ENCODE measurements at places on chromosomes 5 and 9.
A peak's percentile ranks its signal among the peaks of the same experiment; 100 is the strongest.

DNA sequence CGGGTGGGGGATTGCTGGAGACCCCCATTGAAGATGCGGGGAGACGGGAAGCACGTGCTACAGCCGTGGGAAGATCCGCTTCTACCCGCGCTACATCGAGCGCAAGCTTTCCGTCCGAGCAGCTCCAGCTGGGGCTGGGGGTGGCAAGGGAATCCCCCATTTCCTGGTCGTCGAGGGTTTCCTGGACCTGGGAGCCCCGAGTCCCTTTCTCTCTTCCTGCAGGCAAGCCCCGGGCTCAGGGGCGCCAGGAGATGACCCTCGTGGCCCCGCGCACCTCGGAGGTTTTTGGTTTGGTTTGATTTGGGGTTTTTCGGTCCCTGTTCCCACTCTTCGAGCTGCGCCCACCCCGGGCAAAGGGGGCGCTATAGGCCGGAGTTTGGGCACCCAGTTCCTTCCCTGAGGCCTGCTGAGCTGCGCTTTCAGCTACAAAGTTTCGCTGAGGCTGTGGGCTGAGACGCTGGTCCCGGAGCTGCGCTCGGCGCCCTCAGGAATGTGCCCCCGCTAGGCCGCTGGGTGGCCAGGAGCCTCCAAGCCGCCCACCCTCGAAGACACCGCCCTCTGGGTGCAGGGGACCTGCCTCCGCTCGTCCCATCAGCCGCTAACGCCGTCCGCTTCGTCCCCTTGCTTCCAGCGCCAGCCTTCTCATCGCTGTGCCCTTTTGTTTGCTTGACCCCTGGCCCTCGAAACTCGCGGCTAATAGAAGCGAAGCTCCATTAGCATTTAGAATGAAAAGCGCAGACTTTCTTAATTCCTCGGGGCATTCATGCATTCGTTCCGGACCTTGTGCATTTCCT is 2.9 kb downstream of the NR4A3 start:
- peak; percentile 92 for DNase-seq

DNA sequence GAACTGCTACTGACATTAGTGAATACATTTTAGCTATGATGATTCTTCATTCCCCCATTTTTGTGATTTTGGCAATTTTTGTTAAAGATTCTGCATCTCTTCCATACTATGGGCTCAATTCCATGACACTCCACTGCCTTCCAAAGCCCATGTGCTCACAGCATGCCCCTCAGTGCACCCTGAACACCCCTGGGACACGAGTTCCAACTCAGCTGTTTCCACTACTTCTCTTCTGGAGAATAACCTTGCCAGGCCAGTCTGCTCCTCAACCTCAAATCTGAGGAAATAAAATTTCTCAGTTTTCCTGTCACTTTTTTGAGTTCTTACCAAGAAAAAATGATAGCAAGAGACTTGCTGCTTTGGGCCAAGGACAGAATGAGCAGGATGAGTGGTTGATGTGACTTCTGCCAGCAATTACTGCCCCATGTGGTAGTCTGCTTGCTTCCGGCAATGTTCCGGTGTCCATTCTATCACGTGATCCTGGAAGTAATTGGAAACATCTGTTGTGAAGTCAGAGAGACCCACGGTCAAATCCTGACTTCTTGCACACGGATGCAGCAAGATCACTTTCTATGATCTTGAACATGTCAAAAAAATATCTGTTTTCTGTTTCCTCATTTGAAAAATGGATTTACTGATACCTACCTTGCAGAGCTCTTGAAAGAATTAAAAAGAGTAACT is 58.3 kb downstream of the EGFLAM start:
- DNase-seq, result no peak

GRCh38 chr5:93607367-93608258 is 24.6 kb downstream of the NR2F1 start:
- DNase-seq, result peak; percentile 79

GRCh38 chr5:159785656-159786055 is 130.6 kb upstream of the ADRA1B start:
- DNase-seq, result no peak

DNA sequence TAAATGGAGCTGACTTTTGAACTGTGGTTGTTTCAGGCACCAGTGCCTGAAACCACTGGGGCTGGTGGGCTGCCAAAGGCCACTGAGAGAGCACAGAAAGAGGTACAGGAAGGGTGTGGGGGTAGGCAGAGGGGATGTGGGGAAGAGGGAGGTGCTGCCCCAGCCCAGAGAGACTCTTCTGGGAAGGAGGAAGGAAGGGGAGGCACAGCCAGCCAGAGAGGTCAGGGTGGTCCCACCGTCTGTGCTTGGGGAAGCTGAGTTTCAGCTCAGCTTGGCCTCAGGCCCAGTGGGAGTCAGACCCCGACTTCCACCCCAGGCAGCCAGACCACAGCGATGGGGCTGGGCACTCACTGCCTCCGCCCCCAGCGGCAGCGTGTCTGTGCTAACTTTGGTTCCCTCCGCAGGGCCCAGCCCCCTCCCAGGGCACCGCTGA is 8.6 kb upstream of the PHYKPL start:
- DNase-seq, result no peak

- peak; percentile 59 for DNase-seq
These were observed 1.3 kb upstream of the SLC2A8 start for GRCh38 chr9:127395497-127396252.

GRCh38 chr9:109797006-109797405 is 17.0 kb downstream of the PALM2AKAP2 start:
- DNase-seq, result no peak

DNA sequence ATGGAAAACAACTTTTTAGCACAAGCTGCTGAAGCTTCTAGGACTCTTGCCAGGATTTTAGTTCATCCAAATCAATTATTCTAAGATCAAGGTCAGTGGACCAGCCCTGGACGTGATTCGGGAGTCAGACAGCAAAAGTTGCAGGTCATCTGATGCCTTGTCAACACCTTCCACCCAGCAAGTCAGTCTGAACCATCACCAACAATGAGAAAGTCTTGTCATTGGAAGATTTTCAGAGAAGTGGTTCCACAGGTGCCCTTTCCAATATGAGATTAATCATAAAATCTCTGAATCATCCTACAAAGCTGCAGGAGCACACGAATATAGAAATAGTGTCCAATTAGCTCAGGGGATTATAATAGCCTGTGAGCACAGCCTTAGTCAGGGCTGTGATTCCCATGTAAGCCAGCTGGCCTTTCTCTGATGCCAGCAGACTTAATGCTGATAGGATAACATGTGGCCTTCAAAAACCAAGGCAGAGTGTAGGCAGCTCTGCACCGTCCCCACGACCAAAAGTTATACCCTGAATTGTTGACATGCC is 445.0 kb upstream of the TRPC7 start:
- DNase-seq, result no peak

DNA sequence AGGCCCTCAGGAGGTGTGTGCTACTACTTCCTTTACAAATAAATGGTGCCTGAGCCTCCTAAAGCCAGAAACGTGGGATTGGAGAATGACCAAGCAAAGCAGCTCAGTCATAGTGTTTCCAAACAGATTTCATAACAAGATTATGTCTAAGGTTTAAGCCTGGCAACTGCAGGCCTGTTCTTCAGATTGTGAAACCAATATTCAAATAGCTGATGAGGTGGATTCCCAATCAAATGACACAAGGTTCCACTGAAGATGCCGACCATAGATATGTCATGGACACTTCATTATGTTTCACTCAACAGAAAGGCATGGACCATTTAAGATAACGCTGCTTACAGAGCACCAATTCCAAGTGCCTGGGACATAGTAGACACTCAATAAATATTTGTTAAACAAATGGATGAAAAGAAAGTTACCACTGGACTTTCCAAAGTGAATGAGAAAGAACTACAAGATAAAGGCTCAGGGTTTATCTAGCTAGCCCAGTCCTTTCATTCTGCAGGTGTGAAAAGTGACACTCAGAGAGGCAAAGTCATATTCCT is 189.5 kb downstream of the ACTL7B start:
- DNase-seq, result no peak

GRCh38 chr5:89849830-89850512 is 559.6 kb downstream of the CETN3 start:
- DNase-seq, result no peak

- DNase-seq, result no peak
These were observed 118.3 kb downstream of the PIK3R1 start for GRCh38 chr5:68333649-68334552.

DNA sequence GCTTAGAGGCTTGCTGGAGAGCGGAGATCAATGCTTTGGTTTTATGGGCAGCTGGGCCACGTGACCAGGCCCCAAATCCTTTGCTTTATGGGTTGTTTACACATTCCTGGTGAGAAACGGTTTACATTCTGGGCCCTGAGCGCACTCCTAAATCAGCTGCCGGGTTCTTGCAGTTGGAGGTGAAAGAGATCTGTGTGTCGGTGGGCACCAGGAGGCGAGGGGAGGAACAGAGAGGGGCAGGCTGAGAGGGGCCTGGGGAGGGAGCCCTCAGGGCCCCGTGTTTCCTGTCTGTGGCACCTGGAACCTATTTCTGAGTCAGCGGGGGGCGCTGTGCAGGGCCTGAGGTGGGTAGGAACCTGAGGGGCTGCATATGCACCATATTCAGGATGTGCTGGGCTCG is 63.5 kb upstream of the HAND1 start:
- no peak for DNase-seq

- no peak for DNase-seq
These were observed 298.3 kb downstream of the CSNK1G3 start for GRCh38 chr5:123810253-123810652.

- DNase-seq, result no peak
These were observed 2.0 kb upstream of the CAVIN4 start for GRCh38 chr9:100575765-100576386.

GRCh38 chr5:151075698-151076331 is 5.0 kb downstream of the TNIP1 start:
- DNase-seq, result no peak

- peak; percentile 72 for DNase-seq
These were observed 4.6 kb downstream of the ZNF367 start for GRCh38 chr9:96413302-96414221.

- DNase-seq, result no peak
These were observed 174.2 kb upstream of the IER5L start for GRCh38 chr9:129352146-129352865.

- DNase-seq, result peak; percentile 65
These were observed 183.3 kb upstream of the DMAC1 start for GRCh38 chr9:7982907-7983306.

GRCh38 chr9:130770679-130771442 is 64.2 kb upstream of the ABL1 start:
- DNase-seq, result peak; percentile 63

GRCh38 chr5:91077623-91078022 is 305.5 kb downstream of the ARRDC3 start:
- no peak for DNase-seq

DNA sequence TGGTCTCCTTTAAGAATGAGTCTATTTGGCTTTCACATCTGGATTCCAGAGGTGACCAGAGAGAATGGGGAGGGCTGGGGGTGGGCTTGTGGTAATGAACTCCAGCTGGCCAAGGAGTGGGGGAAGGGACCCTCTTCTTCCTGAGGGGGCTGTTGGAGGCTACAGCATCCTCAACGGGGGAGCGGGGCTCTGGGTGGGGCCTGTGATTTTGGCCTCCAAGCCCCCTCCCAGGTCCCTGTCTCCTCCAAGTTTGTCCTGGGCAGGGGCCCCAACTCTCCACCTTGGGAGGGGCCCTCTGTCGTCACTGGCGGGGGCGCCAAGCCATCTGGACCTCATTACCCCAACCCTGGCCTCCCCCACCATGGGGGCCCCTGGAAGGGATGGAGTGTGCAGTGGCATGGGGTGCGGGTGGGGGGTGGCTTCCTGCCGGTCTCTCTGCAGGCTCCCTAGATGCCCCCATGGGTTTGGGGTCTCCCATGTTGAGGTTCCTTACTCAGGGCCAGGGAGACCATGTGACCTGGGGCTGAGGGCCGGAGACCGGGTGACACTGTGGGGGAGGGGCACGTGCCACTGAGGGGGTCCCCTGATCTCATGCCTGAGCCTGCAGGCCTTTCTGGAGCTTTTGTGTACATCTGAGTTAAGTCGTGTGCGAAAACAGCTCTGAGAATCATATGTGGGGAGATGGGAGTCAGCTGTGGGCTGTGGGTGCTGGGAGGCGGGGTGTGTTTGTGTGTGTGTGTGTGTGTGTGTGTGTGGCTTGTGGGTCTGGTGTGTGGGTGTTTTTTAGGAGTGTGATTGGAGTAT is 32.4 kb downstream of the GOLGA2 start:
- DNase-seq, result no peak

- DNase-seq, result no peak
These were observed 20.9 kb downstream of the CDHR2 start for GRCh38 chr5:176570044-176570443.

DNA sequence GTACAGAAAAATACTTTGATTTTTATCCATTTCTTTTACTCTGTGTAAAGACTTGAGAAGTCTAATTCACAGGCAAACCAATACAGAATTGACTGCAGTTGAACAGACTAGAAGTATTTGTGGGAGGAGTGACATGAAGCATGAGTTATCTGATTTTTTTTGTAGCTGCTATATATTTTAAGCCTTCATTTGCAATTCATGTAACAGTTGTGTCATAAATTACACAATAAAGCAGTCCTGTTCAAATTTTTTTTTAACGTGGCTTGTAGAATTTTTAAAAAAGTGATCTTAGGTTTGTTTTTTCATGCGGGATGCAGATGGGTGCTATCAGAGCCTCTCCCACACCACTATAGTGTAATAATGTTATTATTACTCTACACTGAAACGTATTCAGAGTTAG is 2.9 kb upstream of the MAML1 start:
- no peak for DNase-seq

GRCh38 chr9:114662081-114662989 is 4.7 kb upstream of the TEX53 start:
- peak; percentile 91 for DNase-seq

DNA sequence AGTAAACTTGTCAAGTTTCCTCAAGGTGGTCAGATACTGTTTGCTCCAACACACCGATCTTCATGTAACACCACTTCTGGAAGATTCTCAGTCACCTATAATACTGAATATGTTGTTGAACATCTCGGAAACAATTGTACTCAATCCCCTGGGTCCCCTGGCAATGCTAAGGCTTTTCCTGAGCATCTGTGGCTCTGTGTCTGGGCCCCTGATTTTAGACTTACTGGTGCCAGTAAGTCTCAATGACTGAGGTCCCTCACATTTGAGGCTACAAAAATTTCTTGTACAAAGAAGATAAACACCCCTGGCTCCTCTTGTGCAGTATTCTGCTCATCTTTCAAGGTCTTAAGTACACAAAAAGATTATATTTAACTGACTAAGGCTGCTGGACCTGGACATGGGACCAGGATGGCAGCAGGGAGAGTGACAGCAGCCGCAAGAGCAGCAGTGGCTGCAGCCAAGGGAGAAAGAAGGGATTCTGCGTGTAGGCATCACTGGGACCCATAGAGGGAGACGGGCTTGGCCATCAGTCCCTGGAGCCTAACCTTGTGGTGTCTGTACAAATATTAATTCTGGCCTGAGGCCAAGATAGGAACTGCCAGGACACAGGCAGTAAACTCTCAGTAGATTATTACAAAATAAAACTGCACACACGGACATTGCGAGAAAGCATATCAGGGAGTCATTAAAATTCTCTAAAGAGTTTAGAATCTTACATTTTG is 49.0 kb upstream of the TNPO1 start:
- DNase-seq, result no peak

GRCh38 chr5:153534102-153534501 is 43.6 kb downstream of the GRIA1 start:
- no peak for DNase-seq

DNA sequence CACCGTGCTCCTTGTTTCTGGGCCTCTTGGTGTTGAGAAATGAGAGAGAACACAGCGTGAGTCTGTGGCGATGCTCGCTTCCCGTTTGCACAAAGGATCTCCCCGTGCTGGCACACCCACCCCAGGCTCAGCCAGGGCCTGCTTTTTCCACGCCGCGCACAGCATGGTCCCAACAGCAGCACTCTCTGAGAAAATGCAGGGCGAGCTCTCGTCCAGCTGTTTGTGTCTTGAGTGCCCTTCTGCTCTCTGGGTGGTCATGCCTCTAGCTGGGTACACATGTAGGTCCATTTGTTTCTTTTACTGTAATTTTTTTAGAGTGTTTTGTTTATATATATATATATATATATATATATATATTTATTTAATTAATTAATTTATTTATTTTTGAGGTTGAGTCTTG is 26.6 kb downstream of the FBXW5 start:
- no peak for DNase-seq
